Stimulated activated CD4-positive, alpha-beta T cell treated with anti-CD3 and anti-CD28 coated beads, TNF-alpha, amount 100 ng/mL, for 4 hours (primary cell): ENCODE measurements at places on chromosomes 4 and X.

- DNase-seq, result no peak
Measured at GRCh38 chr4:121726642-121727268, 30.0 kb upstream of the ANXA5 start.

DNA sequence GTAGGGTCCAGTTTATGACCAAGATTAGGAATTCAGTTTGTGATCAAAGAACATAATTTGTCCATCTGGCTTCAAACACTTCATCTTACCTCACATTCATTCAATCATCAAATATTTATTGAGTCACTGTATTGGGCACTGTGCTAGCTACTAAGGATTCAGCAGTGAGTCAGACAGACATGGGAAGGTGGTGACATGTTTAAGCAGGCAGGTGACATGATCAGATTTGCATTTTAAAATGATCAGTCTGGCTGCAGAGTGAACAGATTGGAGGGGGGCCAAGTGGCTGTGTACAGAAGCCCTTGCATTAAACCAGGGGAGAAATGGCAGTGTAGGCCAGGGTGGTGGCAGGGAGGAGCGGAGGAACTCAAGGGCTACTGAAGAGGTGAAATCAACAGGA is 25.1 kb upstream of the APLN start:
- no peak for DNase-seq

DNA sequence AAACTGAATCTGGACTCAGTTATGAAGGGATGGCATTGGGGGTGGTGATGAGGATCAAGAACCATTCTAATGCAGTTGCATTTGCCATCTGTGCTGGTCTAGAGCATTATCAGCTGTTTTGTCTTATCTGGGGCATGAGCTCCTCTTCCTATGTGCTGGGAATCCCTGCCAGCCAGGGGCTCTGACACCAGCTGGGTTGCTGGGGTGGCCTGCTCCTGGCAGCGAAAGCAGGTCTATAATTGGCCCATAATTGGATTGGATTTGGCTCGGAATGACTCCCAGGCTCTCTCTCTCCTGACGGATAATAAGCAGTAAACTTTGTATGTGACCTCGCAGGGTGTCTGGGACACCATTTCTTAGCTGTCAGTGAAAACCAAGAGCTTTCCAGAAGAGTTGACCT is 34.1 kb downstream of the SMPX start:
- DNase-seq, result no peak

GRCh38 chr4:81826335-81826734 is 354.6 kb upstream of the RASGEF1B start:
- no peak for DNase-seq

DNA sequence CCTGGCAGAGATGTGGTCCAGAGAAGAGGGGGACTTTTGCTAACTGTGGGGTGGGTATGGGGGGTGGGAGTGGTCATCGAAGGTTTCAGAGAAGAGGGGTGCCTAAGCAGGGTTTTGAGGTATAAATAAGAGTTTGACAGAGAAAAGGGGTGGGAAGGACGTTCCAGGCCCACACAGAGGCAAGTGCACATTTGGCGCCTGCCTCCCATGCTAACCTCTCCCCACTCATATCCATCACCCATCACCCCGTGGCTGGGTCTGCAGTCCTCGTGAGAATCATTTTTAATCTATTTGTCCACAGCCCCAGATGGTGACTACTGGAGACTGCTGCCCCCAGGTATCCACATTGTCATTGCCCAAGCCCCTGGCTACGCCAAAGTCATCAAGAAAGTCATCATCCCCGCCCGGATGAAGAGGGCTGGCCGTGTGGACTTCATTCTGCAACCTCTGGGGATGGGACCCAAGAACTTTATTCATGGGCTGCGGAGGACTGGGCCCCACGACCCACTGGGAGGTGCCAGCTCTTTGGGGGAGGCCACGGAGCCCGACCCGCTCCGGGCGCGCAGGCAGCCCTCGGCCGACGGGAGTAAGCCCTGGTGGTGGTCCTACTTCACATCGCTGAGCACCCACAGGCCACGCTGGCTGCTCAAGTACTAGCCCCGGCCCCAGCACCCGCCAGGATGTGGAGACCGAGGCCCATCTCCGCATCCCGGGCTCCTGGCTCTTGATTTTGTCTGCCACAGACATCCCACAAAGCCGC is 26.6 kb downstream of the CPZ start:
- DNase-seq, result no peak

DNA sequence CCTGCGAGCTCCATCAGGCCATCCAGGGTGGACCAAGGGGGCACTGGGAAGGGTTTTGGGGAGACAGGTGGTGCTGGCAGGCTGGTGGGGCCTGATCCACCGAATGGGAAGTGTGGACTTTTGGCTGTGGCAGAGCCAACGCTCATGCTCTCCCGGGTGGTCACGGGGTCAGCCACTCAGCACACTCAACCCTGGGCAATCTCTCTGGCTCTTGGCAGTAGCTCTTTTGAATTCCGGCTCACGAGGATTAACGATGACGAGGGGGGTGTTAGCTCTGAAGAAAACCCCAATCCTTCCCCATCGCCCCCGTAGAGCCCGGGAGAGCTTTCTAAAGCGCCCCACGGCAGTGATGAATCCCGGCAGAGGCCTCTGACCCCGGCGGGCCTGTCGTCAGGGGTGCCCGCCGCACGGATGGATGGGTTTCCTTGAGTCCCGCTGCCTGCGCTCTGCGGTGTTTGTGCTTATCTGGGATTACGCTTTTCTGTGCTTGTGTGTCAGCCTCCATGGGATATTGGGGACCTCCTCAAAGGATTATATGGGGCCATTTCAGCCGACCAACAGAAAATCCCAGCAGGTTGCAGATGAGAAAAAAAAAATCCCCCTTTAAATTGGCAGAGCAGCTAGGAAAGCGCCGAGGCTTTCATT is 156.8 kb upstream of the PSAPL1 start:
- DNase-seq, result no peak

GRCh38 chrX:83160096-83160495 is 348.0 kb upstream of the POU3F4 start:
- DNase-seq, result no peak

GRCh38 chrX:119501511-119502148 is 33.4 kb downstream of the SLC25A5 start:
- DNase-seq, result no peak

GRCh38 chr4:8919651-8920288 is 48.1 kb upstream of the HMX1 start:
- DNase-seq, result no peak

DNA sequence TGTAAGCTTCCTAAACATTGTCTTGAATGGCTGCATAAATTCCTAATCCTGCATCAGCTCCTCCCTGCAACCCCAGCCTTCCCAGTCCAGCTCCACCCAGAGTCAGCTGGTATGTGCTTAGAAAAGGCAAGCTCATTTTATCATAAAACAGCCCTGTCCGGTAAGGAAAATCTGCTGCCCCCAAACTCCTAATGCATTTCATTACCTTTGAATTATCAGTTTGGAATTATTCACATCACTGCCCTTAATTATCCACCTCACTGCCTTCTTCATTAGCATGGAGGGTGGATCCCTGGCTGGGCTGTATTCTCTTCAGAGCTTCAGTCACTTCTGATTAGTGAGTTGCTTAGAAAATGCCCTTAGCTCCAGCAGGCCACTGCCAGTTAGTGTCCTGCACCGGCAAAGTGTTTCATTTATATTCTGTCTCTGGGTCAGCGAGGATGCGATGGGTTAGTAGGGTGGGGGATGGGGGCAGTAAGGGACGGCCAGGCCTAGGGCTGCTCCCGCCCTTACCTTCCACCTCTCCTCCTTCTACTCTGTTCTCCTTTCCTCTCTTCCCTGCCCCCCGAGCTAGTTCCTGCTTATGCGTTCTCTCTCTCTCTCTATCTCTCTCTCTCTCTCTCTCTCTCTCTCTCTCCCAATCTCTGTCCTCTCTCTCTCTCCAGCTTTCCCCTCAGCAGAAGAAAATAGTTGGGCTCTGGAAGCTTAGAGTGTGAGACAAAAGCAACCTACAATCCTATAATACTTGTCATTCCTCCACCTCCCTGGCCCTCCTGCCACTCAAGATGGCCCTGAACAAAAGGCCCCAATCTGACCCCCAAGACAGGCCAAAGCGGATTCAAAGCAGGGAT is 174.8 kb upstream of the KLF3 start:
- DNase-seq, result no peak

DNA sequence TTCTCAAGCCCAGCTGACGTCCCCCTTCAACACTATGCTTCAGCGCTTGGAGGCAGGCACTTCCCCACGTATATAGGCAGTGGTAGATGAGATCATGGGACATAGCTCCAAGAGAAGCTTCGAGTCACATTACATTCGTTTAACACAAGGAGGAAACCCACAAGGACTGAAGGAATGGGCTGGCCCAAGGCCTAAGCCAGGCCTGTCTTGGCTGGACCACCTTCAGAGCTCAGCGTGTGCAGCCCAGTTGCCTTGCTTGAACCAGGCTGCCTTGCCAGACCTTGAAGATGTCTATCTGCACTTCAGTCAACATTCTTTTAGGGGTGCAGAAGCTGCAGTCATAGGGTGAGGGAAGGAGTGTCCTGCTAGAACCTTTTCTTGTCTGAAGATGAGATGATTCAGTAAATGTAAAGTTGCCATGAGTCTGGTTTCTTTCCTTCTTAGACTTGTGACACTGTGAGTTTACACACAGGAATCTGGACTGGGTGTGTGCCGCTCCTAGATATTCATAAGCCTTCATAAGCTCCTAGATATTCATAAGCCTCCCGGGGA is 144.1 kb upstream of the RBPJ start:
- no peak for DNase-seq

- no peak for DNase-seq
Measured at GRCh38 chr4:19566041-19566440, 685.7 kb upstream of the SLIT2 start.

DNA sequence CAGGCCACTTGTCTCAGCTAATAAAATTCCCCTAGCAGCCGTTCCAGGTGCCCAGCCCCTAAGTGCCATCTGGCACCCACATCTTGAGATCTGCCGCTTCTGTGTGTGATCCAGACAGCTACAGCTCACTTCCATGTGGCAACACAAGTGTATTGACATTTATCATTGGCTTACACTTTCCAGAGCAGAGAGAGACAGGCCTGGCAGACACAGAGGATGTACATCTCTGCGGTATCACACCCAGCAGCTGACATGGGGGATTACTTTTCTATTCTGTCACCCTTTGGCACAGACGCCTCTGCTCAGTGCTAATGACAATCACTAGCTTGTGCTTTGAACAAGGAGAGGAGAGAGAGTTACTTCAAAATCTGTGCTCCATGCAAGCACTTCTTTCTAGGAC is 195.9 kb downstream of the KDR start:
- DNase-seq, result no peak

- no peak for DNase-seq
Measured at GRCh38 chr4:149211876-149212275, 603.8 kb downstream of the IQCM start.

DNA sequence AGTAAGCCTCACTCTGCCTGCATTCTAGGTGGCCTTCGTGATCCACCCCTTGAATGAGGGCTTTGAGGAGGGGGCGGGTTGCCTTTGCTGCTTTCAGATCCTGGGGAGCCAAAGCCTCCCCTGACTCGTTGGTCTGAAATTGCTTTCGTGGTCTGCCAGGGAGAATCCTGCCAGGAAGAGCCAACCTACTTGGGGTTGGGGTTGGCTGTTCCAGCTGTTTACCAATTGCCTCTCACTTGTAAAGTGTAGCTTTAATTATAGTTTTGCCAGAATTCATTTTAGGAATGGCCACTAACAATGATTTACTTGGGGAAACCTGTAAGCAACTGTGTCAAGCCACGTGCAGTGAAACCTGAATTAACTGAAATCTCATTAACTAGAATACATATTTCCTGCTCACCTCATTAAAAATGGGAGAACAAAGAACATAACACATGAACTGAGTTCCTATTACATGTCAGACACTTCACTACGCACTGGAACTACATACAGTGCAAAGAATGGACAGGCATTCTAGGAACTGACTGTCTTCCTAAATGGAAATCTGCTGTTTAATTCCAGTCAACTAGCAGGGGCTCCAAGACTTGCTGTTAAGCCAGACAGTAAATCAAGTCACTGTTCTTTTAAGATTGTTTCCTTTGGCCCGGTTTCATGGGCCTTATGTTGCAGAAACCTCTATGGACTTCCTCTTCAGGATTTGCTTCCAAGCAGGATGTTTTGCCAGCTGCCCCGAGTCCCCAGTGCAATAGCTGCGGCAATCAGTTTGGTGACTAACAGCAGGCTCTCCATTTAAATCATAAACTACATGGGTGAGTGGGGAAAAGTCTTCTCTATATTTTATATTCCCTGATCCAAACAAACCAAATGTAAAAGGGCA is 16.4 kb upstream of the NKRF start:
- no peak for DNase-seq

- DNase-seq, result no peak
Measured at GRCh38 chr4:147037069-147037468, 91.4 kb upstream of the TTC29 start.

DNA sequence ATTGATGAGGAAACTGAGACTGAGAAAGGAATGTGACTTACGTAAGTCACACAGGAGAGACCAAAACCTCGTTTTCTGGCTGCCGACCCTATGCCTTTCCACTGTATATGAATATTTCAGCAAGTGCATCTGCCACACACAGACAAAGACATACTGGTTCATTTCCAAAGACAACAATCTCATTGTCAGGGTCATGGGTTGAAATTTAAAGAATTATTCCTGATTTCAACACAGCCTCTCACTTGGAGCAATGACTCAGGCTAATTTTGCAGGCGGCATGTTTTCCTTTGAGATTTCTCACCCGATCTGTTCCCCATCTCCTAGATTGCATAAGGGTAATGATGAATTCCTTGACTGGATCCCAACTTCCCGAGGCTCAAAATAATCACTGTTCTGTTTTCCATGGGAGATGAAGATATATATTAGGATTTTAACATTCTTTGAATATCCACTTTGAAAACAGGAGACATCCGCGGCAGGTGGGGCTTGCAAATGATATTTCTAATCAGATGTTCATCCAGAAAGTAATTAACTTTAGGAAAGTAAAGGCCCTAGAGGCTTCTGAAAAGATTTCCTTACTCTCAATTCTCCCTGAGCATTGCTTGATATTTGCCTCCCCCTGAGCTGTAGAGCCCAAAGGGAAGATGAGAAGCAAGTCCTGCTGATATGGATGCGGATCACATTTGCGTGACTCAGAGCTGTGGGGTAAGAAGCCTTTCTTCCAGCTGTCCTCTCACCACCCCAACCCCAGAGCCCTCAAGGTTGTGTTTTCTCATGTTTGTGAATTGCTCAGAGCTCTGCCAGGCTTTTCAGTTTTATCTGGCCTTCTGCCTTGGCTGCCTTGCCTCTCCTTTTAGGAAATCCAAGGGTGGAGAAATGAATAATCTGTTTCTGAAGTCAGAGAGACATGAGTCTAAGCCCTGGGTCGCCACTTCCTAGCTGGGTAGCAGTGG is 361.1 kb upstream of the BOD1L1 start:
- no peak for DNase-seq
